ENCODE measurements at places on chromosomes 4 and X.

DNA sequence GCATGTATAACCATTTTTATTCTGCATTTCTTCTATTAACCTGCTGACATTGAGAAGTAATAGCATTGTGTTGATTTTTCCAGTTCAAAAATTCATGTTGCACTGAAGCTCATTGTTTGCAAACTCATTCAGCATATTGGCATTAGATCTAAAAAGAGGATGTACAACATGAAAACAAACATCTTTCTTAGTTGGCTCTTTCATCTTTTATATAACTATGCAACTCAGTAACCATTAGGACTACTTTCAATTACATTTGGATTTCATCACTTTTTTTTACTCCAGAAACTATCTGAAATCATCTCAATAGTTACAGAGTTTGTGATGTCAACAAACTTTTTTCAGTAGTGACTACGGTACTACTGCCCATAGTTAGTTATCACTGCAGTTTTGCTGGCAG, 346.0 kb upstream of the EPHA5 start:
- no peak for DNase-seq

- no peak for DNase-seq
Observed at GRCh38 chr4:146916479-146917076, 29.1 kb downstream of the TTC29 start.

DNA sequence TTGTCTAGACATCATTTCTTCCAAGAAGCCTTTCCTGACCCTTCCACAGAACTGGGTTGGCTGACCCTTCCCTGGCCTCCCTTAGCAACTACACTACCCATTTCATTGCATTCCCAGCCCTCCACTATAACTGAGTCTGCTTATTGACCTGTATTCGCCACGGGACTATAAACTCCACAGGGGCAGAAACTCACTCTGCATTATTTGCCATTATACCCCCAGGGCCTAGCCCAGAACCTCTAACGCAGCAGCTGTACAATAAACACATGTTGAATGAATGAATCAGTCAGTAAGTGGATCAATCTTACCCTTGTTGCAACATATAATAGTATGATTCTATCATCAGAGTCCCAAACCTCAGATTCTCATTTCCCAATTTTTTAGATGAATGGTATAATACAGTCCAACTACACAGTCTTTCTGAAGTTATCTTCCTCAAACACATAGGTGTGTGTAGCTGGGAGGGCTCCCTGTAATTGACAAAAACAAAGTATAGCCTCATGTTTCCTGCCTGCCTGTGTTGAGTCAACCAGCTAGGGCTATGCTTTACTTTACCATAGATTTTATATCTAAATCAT, 209.3 kb downstream of the CHIC2 start:
- DNase-seq, result no peak

- no peak for DNase-seq
Observed at GRCh38 chrX:40174001-40174853, 76.5 kb upstream of the BCOR start.

GRCh38 chrX:16484338-16484737, 165.6 kb upstream of the S100G start:
- DNase-seq, result no peak

DNA sequence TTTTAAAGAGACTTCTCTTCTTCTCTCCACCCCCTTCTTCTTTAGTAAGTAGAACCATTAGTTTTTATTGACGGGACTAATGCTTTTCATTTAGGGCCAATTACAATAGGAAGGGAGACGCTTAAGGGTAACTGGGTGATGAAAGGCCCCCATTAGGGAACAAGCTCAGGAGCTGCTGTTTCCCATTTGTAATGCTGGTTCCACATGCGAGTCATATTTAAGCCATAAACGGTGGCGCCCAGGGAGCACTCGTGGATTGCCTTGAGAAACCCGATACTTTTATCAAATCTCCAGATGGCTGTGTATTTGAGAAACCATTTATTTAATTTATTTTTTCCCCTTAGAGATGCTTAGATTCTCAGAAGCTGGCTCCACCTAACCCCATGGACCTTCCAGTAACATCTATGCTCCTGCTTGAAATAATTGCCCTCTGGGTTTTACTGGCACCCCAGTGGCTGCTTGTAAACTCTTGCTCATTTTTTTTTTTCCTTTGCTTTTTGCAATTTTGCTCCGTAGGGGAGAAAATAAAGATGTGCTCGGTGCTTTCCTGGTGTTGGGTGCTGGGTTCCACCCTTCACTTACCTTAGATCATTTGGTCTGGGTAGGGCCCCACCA, 124.2 kb upstream of the MSX1 start:
- DNase-seq, result no peak

DNA sequence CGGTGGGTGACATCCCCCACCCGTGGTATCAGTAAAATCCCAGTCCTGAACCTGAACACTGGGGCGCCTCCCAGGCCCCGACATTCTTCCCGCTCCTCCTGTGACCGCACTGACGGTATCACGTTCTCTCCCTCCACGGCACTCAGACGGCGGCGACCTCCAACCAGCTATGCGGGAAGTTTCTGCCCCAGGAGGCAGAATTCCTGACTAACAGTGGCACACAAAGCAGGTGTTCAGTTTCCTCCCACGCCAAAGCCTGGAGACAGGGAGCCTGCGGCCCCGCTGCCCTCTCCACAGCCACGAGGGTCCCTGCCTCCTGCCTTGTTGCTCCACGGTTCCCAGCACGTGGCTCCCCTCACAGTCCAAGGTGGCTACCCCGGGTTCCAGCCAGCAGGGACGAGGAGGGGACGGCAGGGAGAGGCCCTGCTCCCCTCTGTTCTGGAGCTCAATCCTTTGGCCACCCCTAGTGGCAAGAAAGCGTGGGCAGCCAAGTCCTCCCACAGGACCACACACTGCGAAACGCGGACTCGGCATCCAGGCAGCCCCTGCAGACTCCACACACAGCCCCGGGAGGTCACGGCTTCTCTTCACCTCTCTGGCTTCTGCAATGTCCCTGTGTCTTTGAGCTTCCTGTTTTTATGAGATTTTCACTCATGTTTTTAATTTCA, 15.2 kb downstream of the CTBP1 start:
- no peak for DNase-seq

GRCh38 chr4:16721613-16722291, 176.7 kb downstream of the LDB2 start:
- no peak for DNase-seq

- DNase-seq, result no peak
Observed at GRCh38 chrX:4249401-4249800, 536.0 kb upstream of the PRKX start.

DNA sequence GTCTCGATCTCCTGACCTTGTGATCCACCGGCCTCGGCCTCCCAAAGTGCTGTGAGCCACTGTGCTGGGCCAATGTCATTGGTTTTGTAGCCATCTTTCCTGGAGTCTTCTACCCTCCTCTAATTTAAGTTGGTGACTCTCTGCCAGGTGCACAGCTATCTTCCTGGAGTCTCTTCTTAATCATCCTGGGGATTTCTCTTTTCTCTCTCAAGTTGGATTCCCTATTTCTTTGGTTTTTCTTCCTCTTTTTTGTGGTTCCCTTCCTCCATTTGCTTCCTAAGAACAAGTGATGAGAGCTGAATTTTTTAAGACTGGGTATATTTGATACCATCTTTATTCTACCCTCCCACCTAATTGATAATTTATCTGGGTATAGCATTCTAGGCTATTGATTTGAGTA, 113.8 kb downstream of the SYNPO2 start:
- DNase-seq, result no peak

GRCh38 chr4:80196922-80197573, at the start of gene PRDM8:
Gene PRDM8 (plus strand): TSS chr4:80197503. CDS start chr4:80200081, 2,578 bp downstream.
- DNase-seq, result no peak

- no peak for DNase-seq
Observed at GRCh38 chrX:10617186-10617998, 3.0 kb downstream of the MID1 start.

DNA sequence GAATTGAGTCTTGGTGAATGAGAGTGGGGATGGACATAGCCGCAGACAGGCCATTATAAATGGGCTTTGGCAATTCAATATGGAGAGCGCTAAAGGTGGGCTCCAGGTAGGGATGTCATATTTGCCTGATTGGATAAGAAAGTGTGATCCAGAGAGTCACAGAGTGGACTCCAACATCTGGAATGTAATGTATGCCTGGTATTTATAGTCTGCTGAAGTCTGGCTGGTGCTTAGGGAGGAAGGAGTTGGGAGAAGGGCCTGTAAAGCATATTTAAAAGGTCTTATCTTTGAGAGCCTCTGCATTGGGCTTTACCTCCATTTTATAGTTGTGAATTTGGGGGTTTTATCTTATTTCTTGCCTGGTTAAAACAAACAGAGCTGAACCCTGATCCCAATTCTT, 153.2 kb downstream of the GALNTL6 start:
- DNase-seq, result no peak

DNA sequence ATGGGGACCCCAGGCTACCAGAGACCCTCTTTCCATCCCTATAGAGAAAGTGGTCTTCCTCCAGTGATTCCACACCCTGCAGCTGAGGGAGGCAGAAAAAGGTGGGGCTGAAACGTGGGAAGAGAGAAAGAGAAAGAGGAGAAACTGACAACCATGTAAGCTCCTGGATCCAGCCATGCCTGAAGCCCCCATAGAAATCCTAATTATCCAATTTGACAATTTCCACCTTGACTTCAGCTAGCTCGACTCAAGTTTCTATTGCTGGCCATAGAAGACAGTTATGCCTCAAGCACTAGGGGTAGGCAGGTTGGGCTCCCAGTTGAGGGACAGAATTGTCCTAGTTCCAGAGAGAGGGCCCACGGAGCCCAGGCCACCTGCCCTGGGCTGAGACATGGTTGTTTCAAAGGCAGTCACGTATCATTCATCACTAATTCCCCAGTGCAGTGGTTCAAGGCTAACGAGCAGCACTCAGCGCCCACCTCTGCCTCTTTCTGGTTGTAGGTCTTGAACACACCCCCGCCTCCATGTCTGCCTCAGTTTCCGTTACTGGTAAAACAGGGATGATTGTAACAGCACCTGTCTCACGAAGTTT, 39.8 kb upstream of the ASMTL start:
- no peak for DNase-seq

DNA sequence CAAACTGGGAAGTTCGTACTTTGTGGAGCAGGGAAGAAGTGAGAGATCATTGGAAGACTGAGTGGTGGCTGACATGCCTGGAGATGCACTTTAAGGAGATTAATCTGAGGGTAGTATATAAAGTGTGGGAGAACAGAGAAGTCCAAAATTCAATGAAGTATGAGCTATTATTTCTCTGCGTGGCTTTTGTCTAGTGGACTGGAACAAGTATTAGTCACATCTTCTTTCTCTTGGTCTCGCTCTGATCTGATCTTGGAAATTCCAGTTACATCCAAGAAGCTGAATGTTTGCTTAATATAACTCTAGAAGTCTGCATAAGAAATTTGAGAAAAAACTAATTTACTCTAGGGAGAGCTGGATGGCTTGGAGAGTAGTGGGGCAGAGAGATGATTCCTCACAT, 64.8 kb upstream of the NR0B1 start:
- no peak for DNase-seq

Data from stimulated activated CD8-positive, alpha-beta memory T cell treated with anti-CD3 and anti-CD28 coated beads, Interleukin-7, amount 100 ng/mL, for 1 hour (primary cell).